ELF-1 (cell line): ENCODE measurements at places on chromosomes 7 and 10.

DNA sequence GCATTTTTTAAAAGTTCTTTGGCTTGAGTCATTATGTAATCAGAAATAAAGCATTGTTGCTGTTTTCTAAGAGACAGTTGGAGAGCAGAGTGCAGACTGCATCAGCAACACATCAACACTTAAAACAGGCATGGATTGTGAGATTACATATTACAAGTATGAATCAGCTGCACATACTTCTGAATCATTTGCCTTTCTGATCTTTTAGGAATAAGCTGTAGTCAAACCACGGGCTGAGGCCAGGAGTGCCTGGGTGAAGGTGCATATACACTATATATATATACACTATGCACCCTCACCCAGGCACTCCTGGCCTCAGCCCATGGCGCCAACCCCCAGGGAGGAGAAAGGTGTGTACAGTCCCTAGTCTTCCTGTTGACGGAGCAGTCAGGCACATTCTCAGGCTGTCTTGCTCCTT is 52.4 kb upstream of the DLX6 start:
- no peak for DNase-seq

- peak; percentile 19 for DNase-seq
These were observed 13.2 kb downstream of the HDAC9 start for GRCh38 chr7:18508443-18509427.

- DNase-seq: no peak
These were observed 77.9 kb upstream of the RHOBTB1 start for GRCh38 chr10:61021926-61022325.

GRCh38 chr7:36408589-36408988 is 18.9 kb downstream of the ANLN start:
- DNase-seq: no peak

DNA sequence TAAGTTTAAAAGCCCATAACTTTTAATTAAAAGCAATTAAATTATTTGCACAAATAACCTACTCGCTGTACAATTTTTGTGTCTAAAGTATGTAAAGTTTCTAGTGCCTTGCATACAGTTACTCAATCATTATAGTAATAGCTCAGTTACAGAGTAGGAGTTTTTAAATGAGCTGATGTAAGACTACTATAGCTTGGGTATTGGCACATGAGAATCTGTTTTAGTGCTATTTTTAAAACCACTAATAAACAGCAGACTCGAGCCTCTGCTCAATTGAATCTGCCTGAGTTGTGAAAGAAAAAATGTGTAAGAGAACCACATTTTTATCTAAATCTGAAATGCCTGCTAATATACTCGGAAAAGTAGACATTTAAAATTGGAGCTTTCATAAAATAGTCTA is 31.1 kb downstream of the CTNNA3 start:
- DNase-seq: no peak

DNA sequence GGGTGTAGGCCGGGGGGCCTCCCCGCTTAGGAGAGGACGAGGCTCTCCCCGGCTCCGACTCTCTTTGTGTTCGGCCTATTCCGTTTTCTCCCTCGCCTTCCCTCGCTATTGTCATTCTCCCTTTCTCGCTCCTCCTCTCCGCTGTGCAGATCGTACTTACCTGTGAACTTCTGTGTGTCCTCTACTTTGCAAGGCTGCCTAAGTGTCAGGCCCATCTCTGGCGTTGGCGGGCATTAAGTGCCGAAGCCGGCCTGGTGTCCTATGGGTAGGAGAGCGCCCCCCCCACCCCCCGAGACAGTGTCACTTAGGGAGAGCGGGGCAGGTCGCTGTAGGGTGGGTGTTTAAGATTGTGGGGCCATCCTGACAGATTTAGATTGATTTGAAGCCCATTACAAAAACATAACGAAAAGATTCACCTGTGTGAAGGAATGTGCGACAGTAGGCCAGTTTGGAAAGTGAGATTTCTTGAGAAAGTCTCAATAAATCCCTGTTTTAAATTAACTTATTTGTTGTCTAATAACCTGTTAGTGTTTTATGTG is 579 bp downstream of the RBM33 start:
- peak; percentile 52 for DNase-seq

- DNase-seq: peak; percentile 4
These were observed 168.8 kb downstream of the RNF216 start for GRCh38 chr7:5612695-5613094.

- DNase-seq: no peak
These were observed 4.9 kb upstream of the SLC29A3 start for GRCh38 chr10:71314028-71314693.

- DNase-seq: no peak
These were observed 201.4 kb downstream of the PTEN start for GRCh38 chr10:88064608-88065382.

DNA sequence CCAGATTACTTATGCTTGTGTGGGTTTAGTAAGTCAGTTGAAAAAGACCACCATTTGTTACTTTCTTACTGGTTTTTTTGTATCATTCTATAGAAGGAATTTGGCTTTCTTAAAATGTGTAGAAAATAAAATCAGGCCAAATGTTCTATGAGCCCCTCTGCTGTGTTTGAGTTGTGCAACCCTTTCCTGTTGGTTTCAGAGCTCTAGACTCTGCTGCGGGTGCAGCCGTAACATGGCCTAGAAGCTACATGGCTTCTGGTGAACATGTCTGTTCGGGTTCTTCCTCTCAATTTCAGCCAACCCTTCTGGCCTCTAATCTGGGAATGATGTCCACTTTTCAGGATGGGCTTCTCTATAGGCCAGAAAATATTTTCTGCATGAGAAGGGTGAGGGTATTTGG is 56.6 kb upstream of the RAB18 start:
- no peak for DNase-seq

- DNase-seq: no peak
These were observed 42.8 kb downstream of the MGMT start for GRCh38 chr10:129509835-129510234.

DNA sequence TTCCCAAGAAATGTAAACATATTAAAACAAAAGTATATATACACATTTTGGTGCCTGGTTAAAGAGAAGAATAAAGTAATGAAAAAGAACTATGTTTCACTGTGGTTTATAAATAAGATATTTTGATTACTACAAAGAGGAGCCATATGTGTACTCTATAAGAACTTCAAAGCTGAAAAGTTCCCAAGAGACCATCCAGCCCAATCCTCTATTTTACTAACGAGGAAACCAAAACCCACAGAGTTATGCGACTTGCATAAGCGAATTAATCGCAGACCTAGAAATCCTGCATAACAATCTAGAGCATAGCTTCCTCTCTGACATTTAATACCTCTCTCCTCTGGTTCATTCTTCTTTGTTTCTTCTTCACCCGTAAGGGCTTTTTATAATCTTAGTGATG is 937.1 kb downstream of the CNTNAP2 start:
- DNase-seq: no peak

DNA sequence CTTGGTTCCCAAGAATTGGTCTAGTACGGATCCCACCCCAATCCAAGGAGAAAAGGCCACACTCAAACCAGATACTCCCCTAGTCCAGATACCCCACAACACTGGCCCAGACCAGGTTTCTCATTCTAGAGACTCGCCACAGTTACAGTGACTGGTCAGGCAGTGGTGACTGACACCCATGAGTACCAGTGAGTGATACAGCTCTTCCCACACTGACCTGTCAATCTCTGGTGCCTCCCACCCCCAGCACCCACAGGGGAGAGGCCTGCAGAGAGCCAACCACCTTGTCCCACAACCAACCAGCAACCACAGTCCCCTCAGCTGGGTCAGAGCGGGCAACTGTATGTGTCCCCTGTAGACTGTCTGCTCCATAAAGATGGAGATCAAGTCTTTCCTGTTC is 152.8 kb downstream of the NEURL1 start:
- DNase-seq: no peak

- DNase-seq: no peak
These were observed 477.4 kb upstream of the FZD8 start for GRCh38 chr10:36119455-36119854.

DNA sequence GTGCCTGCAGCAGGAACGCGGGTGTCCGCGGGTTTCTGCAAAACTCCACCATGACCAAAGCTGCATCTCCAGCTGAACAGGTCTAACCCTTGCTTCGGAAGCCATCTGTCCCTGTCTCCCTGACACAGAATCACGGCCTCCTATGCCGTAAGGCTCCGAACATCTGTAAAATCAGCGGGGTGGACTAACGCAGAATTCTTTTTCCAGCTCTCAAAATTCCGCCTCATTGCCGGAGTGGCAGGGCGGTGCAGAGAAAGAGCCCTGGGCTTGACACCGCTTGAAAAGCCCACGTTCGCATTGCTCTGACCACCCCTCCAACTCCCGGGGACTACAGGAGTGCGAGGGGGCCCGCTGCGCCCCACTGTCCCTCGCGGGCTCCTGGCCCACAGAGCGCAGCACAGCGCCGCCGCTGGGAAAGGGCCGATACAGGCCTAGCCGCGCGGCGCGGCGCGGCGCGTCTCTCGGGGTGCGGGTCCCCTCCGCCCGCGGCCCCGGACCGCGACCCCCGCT is 409 bp downstream of the DNMBP start:
- DNase-seq: peak; percentile 43

GRCh38 chr10:114550756-114551635 is 107.1 kb downstream of the ABLIM1 start:
- DNase-seq: no peak

- no peak for DNase-seq
These were observed 357.4 kb downstream of the PPP1R3A start for GRCh38 chr7:113561446-113561845.

DNA sequence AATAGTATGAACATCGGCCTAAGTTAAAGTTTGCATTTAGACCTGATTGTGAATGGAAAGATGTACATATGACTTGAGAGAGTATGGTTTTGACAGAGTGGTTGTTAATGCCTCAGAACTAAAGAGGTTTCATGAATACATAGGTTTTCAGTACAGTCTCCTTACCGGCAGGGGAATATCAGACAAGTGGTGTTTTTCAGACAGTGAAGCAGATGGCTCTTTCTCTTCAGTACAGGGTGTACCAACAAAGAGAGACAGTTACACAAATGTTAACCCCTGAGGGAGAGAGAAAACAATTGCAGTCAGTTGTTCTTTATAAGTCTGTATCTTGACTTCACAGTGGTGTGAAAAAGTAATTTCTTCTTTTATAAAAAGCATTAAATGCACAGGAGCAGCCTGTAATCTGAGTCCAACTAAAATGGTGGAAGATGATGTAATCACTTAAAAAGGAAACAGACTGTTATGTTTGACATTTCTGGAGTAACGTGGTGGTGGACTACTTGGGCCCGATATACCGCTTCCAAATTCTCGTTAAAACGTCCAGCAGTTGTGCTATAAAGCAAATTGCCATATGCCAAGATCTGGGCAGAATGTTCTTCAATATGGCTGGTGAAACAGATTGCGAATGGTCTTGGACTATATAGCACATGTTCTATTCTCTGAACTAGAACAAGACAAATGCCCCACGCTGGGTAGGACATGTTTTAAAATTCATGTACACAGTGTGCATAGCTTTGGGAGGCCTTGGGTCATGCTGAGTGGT is 69.2 kb downstream of the SDK1 start:
- DNase-seq: no peak

DNA sequence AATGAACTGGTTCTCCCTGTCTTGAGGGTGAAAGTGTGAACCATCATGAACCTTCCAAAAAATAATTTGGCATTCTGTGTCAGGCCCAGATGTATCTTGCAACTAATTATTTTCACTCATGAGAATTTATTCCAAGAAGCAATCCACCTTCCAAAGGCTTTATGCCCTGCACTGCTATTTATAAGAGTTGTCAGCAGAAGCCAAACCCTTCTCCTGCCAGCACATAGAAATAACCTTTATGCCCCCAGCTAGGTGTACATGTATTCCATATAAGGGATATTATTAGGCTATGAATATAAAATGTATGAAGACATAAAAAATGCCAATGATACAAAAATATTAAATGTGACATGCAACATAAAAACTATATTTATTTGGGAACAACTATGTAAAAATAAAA is 69.0 kb upstream of the GDF10 start:
- no peak for DNase-seq

GRCh38 chr10:117419921-117420320 is 44.7 kb upstream of the PDZD8 start:
- DNase-seq: no peak

- no peak for DNase-seq
These were observed 145.3 kb upstream of the FAM3C start for GRCh38 chr7:121541457-121541856.

DNA sequence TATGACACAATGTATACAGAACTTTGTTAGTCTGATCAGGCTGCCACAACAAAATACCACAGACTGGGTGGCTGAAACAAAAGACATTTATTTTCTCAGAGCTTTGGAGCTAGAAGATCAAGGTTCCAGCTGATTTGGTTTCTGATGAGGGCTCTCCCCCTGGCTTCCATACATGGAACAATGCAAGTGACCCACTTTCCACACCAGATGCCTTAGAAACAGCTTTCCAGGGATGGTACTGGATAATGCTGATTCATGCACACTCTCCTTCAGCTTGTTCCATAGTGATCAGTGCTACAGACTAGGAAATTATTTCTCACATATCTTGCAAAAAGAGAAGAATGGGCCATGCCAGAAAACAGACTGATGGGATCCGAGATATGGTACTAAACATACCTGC is 1274.9 kb upstream of the SORCS1 start:
- DNase-seq: no peak

GRCh38 chr10:43341450-43341849 is 30.0 kb upstream of the FXYD4 start:
- DNase-seq: no peak

GRCh38 chr7:33773053-33773452 is 132.3 kb upstream of the BMPER start:
- no peak for DNase-seq

DNA sequence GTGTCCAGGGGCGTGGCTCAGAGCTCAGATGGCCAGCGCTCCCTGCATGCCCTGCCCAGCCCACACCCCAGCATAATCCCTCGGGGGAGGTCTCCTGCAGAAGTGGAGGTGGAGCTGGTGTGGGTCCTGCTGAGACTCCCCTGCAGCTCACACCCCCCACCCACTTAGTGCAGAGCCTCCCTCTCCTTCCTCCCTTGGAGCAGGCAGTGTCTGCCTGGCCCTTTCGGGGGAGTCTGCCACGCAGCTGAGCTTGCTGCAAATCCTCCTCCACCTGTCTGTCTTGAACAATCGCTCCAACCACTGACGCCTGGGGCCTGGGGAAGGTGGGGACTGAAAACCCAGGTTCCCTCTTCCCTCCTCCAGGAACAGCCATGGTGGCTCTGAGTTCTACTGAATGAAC is 219.7 kb upstream of the PPP2R2D start:
- no peak for DNase-seq

DNA sequence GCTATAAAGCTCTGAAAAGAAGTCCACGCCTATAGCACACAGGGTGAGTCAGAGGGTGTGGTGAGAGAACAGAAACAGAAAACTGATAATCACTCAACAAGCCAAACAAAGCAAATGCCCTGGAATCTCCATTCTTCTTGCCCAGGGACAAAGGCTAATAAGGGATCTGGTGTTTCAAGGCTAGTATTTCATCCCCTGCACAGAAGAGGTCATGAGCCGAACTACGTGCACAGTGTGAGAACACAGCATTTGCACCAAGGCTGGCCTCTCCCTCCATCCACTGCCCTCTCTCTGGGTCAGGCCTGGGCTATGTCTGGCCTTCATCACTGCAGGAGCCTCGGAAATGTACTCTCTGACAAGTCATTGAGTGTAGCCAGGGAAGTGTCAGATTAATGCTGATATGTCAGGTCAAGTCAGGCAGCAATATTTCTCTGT is 42.7 kb downstream of the PRR15 start:
- DNase-seq: peak; percentile 81
